ENCODE measurements at places on chromosomes 6 and 20. TPM values are rescaled to one million over a fixed set of nuclear protein-coding genes. Genes with fewer than 3 reads are reported as not detected.

FAM83C gene
- total RNA-seq, result not detected

PHACTR1 gene
- 19.1 TPM for total RNA-seq

NCOA7 gene
- total RNA-seq, result 12.7 TPM

SLC12A5 gene
- not detected for total RNA-seq

CCDC167 gene
- 39.6 TPM for total RNA-seq

GJA1 gene
- total RNA-seq, result 122 TPM

LY6G6C gene
- not detected for total RNA-seq

CRYBG1 gene
- 1.9 TPM for total RNA-seq

C6orf52 gene
- total RNA-seq, result not detected

SOD2 gene
- total RNA-seq, result 555 TPM

ESR1 gene
- total RNA-seq, result 0.47 TPM

RNF217 gene
- 12.7 TPM for total RNA-seq

SPDEF gene
- 0.31 TPM for total RNA-seq

TULP1 gene
- total RNA-seq, result not detected

KIF25 gene
- not detected for total RNA-seq

SASH1 gene
- 39.0 TPM for total RNA-seq

MAP1LC3A gene
- total RNA-seq, result 111 TPM

TULP4 gene
- 140 TPM for total RNA-seq
